ENCODE measurements at places on chromosomes 1 and 21. TPM values are rescaled to one million over a fixed set of nuclear protein-coding genes. Genes with fewer than 3 reads are reported as not detected.

- H3K4me3 ChIP-seq: no peak overlapping the region
- no peaks in the 10 kb centered on the region for H3K27me3 ChIP-seq
- H3K27ac ChIP-seq: no peak overlapping the region
- DNase-seq: no peak
- H3K4me1 ChIP-seq: no peaks in the 10 kb centered on the region
Measured at GRCh38 chr1:204647114-204647804, 38.3 kb downstream of the LRRN2 start.

Gene ADAMTS4
- total RNA-seq: 2.1 TPM

DNA sequence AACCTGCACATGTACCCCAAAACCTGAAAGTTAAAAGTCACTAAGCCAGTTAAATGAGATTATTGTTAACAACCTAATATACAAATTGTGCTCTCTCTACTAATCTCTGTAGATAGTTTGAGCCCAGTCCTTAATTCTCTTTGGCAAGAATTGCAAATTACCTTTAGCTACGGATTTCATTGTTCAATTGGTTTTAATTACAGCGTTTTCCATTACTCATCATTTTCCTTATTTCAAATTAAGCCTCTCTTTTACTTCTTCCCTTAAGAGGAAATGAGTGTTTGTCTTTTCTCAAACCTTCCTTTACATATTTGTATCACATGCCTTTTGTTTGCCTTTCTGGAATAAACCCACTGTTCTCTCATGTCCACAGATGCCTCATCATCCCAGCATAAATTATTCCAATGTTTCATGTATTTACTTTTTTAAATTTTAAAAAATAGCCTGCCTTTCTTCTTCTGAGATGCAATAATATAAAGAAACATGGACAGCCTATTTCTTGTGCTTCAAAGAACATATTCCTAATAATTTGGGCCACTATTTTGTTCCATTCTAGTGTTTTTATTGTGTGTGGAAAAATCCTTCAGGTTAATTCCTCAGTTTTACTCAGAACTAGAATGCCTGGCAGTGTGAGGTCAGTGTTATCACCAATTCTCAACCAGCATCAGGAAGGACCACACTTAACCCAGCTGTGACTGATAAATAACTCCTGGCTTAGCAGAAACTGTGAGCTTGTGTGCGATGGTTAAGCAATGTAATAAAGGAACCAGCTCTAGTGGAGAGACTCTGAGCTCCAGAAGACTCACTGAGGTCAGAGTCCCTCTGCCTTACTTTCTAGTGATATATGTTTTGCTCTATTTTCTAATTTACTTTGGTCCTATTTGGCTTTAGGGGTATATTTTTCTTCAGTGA is 600.5 kb downstream of the LTN1 start:
- no peak for DNase-seq
- H3K4me1 ChIP-seq: no peaks in the 10 kb centered on the region
- no peaks in the 10 kb centered on the region for H3K27me3 ChIP-seq
- H3K36me3 ChIP-seq: no peaks in the 10 kb centered on the region
- no peak overlapping the region for H3K4me3 ChIP-seq

GRCh38 chr1:101653482-101653946 is 343.2 kb downstream of the OLFM3 start:
- H3K4me1 ChIP-seq: no peaks in the 10 kb centered on the region
- H3K36me3 ChIP-seq: no peaks in the 10 kb centered on the region
- H3K27ac ChIP-seq: no peak overlapping the region
- H3K27me3 ChIP-seq: no peaks in the 10 kb centered on the region

Gene OR2AK2
- not detected for total RNA-seq

Gene LCE1C
- total RNA-seq: not detected

- no peaks in the 10 kb centered on the region for H3K27me3 ChIP-seq
- no peak overlapping the region for H3K27ac ChIP-seq
- H3K36me3 ChIP-seq: no peaks in the 10 kb centered on the region
- H3K4me1 ChIP-seq: peaks cover 8% of the 10 kb centered on the region
Measured at GRCh38 chr1:92752719-92753118, 32.2 kb downstream of the EVI5 start.

Gene S100A3
- total RNA-seq: 2.1 TPM

Gene MROH7
- total RNA-seq: 1.2 TPM

- H3K36me3 ChIP-seq: no peaks in the 10 kb centered on the region
- no peak for DNase-seq
- peaks cover 5% of the 10 kb centered on the region for H3K4me1 ChIP-seq
- peak overlapping the region; percentile 13 for H3K4me3 ChIP-seq
- H3K27me3 ChIP-seq: no peaks in the 10 kb centered on the region
Measured at GRCh38 chr1:30129421-30130055, 593.8 kb downstream of the MATN1 start.

DNA sequence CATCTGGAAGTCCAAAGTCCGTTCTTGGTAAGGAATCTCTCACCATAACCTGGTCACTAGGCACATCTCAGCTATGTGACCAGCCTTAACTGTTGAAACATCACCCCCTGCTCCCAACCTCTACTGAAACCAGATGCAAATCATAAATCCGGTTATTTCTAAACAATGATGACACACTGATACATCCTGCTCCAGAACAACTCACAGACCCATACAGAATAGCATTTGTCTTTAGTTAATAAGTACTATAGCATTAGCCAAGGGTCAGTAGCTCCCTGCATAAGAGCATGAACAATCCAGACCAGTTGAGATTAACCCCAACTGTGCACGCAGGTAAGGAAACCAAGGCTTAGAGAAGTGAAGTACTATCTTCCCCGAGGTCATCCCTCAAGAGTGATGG is 38.0 kb upstream of the KCTD3 start:
- no peaks in the 10 kb centered on the region for H3K36me3 ChIP-seq
- no peaks in the 10 kb centered on the region for H3K27me3 ChIP-seq
- H3K4me3 ChIP-seq: no peak overlapping the region

GRCh38 chr1:162629077-162629627 is 3.1 kb upstream of the DDR2 start:
- DNase-seq: no peak
- H3K36me3 ChIP-seq: no peaks in the 10 kb centered on the region
- no peaks in the 10 kb centered on the region for H3K4me1 ChIP-seq
- H3K4me3 ChIP-seq: no peak overlapping the region

Gene RBBP4
- total RNA-seq: 150 TPM

- H3K27me3 ChIP-seq: no peaks in the 10 kb centered on the region
- peaks cover 21% of the 10 kb centered on the region for H3K4me1 ChIP-seq
- H3K27ac ChIP-seq: no peak overlapping the region
Measured at GRCh38 chr21:44849616-44850130, 23.8 kb downstream of the PTTG1IP start.

Gene LINGO4
- total RNA-seq: 0.89 TPM

Gene AGTRAP
- 52.2 TPM for total RNA-seq

Gene CSF3R
- total RNA-seq: 851 TPM

Gene TBX15
- 0.13 TPM for total RNA-seq

DNA sequence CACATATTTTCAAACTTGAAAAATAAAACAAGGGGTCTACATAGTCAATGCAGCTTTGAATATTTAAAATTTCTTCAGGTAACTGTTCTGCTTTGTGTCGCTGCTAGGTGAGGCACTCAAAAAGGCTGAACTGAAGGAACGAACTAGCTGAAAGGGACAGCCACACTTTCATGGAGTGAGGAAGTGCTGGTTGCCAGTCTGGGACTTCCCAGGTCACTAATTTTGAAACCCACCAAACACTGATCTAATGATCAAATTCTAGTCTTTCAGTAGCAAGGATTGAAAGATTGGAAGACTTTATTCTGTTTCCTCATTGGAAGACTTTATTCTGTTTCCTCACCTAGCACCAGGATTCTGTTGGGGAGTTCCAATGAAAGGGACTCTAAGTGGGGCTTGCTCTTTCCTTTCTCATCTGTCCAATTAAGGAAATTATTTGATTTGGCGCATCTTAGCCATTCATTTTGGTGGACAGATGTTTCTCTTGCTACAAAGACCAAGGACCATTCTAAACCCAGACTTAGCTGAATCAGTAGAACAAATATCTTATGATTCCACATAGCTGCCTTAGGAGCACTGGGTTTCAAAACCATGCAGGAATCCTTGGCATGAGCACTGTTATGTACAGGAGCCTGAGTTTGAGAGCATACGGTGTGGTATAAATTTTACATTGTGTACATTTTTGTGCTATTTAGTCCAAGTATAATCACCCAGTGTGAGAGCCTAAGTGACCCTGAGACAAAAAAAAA is 10.9 kb upstream of the ARID1A start:
- H3K27me3 ChIP-seq: no peaks in the 10 kb centered on the region
- H3K4me3 ChIP-seq: no peak overlapping the region
- H3K4me1 ChIP-seq: peaks cover 5% of the 10 kb centered on the region
- DNase-seq: no peak
- H3K27ac ChIP-seq: no peak overlapping the region

DNA sequence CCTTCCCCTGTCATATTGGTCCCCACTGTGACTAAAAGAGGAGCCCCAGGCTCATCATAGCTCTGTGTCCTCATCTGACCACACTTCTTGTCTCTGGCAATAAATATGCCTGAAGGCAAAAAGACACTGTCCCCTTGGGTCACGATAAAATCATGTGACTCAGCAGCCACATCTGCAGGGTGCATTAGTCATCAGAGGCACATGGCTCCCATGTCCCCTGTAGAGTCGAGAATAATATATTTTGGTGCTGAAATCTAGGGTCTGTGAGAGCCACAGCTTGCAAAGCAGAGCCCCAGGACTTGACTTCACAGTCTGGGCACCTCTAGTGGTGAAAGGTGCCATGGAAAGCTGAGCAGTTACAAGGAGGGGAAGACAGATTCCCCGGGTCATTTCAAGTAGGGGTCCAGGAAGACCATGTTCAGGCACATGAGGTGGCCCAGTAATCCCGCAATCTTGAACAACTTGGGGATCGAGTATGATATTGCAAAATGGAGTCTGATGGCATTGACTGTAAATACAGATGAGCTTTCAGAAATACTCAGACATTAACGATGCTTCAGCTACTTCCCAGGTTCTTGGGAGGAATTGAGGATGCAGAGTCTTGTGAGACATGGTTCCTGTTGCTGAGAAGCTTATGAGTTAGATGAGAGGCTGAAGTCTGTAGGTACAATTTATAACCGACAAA is 68.6 kb downstream of the SLC35F3 start:
- H3K36me3 ChIP-seq: no peaks in the 10 kb centered on the region
- H3K27ac ChIP-seq: no peak overlapping the region

GRCh38 chr1:213659580-213660547 is 327.9 kb upstream of the PROX1 start:
- no peaks in the 10 kb centered on the region for H3K36me3 ChIP-seq
- no peaks in the 10 kb centered on the region for H3K4me1 ChIP-seq
- H3K27me3 ChIP-seq: no peaks in the 10 kb centered on the region
- no peak overlapping the region for H3K4me3 ChIP-seq
- no peak for DNase-seq

- H3K4me3 ChIP-seq: no peak overlapping the region
- no peak for DNase-seq
- no peaks in the 10 kb centered on the region for H3K4me1 ChIP-seq
- H3K27me3 ChIP-seq: no peaks in the 10 kb centered on the region
- H3K36me3 ChIP-seq: no peaks in the 10 kb centered on the region
- no peak overlapping the region for H3K27ac ChIP-seq
Measured at GRCh38 chr1:89622895-89623294, 10.0 kb upstream of the LRRC8C start.

DNA sequence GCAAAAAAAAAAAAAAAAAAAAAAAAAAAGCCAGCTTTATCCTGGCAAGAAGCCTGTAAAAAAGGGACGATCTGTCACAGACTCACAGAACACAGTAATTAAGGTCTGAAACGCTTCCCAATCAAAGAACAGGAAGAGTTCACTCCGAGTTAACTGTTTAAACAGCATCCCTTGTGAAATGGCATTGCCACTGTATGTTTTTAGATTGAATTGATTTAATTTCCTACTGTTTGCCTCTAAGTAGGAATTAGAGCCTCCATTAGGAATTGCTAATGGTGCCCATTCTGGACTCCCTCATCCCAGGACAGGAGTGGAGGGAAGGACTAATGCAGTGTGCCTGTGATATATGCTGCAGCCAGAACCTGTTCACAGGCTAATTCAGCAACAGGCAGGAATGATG is 370.8 kb downstream of the RWDD3 start:
- H3K27me3 ChIP-seq: no peaks in the 10 kb centered on the region
- H3K4me3 ChIP-seq: no peak overlapping the region

DNA sequence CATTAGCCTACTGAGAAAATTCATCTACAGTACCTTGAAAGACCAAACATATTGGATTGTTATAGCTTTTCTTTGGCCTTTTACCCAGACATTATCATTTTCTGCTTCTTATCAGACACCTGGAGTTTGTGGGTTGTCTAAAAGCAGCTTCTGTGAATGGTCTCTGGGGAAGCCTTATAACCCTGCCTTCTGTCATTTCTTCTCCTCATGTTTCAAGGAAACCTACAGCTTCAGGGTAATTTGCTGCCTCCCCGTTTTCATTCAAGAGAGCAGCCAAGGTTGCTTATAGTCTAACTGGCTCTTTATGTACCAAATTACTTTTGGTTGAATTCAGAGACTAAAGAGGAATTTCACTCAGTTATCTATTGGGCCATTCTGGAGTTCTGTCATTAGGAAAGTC is 288.3 kb upstream of the SGIP1 start:
- no peaks in the 10 kb centered on the region for H3K27me3 ChIP-seq
- H3K36me3 ChIP-seq: no peaks in the 10 kb centered on the region
- no peak overlapping the region for H3K4me3 ChIP-seq
- no peak overlapping the region for H3K27ac ChIP-seq
- no peaks in the 10 kb centered on the region for H3K4me1 ChIP-seq

DNA sequence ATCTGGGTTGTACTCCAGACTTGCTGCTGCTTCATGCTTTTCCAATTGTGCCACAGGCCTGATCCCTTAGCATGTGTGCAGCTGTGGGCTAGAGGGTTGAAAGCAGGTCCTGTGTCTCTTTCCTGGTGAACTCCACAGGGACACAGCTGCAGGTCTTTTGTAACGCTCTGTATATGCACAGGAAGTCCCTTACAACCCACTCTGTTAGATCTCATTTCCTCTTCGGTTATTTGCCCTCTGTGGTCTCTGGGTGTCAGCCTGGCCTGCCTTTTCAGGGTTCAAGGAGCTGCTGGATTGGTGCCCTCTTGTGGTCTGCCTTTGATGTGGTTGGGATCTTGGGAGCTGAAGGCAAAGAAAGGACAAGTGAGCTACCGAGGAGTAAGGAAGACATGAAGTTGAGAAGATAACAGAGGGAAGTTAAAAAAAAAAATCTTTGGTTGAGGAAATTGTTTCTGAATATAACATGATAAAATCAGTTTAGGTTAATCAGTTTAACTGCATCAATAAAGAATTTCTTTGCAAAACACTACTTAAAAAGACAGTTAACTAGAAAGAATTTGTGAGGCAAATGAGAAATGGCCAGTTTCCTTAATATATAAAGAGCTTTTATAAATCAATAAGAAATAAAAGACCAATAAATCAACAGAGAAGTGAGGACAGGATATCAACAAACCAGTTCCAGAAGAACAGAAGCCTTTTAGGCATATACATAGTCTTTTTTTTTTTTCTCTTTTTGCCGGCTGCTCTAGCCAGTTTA is 44.1 kb downstream of the UCK2 start:
- H3K4me3 ChIP-seq: no peak overlapping the region
- no peak overlapping the region for H3K27ac ChIP-seq
- H3K27me3 ChIP-seq: no peaks in the 10 kb centered on the region
- H3K4me1 ChIP-seq: peaks cover 12% of the 10 kb centered on the region
- peak; percentile 67 for DNase-seq

DNA sequence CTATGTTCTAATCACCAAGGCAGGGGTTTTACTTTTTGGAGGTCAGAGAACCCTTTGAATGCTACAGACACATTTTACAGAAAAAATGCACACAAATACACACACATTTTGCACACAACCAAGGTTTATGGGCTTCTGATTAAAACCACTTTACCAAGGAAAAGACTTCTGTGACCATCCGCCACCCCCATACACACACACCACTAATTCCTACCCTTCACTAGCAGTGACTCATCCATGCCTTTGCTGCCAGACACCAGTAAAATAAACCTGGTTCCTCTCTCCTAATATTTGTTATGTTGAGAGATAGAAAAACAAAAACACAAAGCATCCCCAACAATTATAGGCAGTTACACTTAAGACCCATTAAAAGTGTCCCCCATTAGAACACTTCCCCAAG is 12.9 kb downstream of the PIGM start:
- no peak for DNase-seq
- H3K4me3 ChIP-seq: no peak overlapping the region
- no peaks in the 10 kb centered on the region for H3K36me3 ChIP-seq
